GM23338 (cell line): ENCODE measurements at places on chromosomes 7 and 10. TPM values are rescaled to one million over a fixed set of nuclear protein-coding genes. Genes with fewer than 3 reads are reported as not detected.
A peak's percentile ranks its signal among the peaks of the same experiment; 100 is the strongest.

The CRHR2 gene
- 0.14 and 0.23 TPM in 2 replicates for total RNA-seq

The ADAMTS14 gene
- 2.1 and 2.9 TPM in 2 replicates for total RNA-seq

DNA sequence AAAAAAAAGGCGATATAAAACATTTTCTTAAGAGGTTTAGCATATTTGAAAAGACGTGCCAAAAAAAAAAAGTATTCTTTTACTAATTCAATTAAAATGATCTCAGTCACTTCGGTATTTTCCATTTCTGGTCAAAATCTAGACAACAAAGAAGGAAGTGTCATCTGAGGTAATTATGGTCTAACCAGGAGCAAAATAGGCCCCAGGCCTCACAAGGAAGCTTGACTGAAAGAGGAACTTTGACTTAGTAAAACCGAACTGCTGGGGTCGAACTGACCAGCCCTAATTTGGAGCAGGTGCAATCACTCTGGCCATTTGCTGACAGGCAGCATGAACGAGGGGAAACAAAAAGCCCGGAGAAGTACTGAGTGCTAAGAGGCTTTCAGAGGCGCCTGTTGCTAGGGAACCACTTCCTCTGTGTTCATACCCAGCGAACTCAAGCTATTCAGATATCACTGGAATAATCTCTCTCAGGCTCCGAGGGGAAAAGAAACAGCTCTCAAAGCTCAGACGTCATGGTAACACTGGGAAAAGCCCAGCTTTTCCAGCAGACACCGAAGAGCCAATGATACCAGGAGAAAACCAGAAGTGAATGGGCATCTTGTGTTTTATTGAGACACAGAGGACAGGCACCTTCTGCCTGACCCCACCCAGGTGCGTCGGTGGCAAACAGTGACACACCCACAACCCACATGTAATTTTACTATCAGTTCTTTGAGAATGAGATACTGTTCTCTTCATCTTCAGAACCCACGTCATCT lies 126.5 kb downstream of the FAM107B start:
- DNase-seq: peak; percentile 62

- no peak for DNase-seq
Observed at GRCh38 chr7:74015670-74016069, 12.3 kb upstream of the ELN start.

The PHYHIPL gene
- 0.24 and 2.1 TPM in 2 replicates for total RNA-seq

The CDK14 gene
- total RNA-seq: 24.0 and 25.9 TPM in 2 replicates

DNA sequence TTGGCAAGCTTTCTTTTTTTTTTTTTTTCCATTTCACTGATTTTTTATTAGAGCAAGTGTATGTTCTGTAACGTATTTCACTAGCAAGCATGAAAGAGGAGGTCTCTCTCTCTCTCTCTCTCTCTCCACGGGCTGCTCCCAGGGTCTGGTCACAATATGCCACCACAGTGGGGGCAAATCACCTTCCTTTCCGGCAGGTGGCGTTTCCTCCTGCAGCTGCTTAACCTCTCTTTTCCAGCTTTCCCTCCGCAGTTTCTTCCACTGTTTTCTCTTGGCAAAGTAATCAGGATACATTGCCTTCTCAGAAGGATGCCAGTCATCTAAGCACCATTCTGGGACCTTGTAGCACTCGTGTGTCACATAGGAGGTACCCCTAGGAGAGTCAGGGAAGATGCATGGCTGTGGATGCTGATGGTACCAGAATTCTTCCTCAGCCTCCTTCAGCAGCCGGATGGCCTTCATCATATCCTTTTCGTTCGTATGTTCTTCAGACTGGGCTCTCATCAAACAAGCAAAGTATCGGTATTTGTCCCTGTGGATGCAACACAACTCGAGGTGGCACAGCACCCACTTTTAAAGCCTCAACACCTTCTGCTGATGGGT lies 197.3 kb upstream of the PODXL start:
- peak; percentile 76 for DNase-seq

DNA sequence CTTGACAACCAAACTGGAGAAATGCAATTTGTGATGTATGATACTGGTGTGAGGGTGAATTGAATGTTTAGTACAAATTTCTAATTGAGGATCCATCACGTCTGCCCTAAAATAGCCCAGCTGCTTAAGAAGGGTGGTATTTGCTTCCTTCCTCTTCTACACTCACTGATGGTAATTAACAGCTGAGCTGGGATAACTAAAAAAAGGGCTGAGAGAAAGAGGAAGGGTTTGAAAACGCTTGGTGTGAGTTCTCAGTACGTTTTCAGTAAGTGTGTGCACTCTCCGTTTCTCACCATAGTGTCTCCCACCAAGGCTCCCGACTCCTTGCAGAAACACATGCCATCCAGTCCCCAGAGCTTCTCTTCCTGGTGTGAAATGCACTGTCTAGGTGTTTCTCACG lies 54.3 kb downstream of the MAP3K8 start:
- no peak for DNase-seq

GRCh38 chr7:42137941-42138340 lies 99.1 kb downstream of the GLI3 start:
- DNase-seq: no peak

- DNase-seq: no peak
Observed at GRCh38 chr10:88110822-88111221, 247.4 kb downstream of the PTEN start.
